NCI-H1694 (cell line): ENCODE measurements at places on chromosomes 5 and 9.

DNA sequence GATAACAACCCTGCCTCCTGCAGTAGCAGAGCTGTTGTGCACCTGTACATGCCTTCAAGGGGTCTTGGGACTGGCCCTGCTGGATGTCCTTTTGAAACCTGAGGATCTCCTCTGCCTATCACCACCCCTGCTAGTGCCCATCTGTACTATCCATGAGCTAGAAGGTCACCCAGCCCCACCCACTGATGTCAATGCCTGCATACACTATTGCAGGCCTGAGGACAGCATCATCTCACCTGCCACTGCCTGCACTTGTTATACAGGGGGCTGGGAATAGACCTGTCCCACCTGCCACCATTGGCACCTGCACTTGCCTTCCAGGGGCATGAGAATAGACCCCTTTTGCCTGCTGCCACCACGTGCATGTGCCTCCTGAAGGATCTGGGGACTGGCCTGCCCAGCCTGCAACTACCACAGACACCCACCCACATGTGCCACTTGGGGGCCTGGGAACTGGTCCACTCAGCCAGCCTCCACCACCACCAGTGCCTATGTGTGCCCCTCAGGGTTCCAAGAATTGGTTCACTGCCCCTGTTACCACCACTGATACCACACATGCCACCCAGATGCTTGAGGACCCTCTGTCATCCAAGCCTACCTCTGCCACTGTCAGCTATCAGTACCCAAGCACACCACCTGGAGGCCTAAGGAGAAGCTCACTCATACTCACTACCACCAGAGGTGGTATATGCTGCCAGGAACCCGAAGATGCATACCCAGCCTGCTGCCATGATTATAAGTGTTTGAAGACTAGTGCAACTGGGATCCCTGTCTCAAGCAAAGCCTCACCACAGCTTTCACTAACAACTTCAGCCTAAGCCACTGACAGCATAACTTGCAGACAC is 159.7 kb downstream of the SGCD start:
- no peak for DNase-seq

GRCh38 chr5:134099939-134100282 is 14.6 kb upstream of the TCF7 start:
- DNase-seq, result no peak

GRCh38 chr9:20490246-20490834 is 132.0 kb downstream of the MLLT3 start:
- no peak for DNase-seq

DNA sequence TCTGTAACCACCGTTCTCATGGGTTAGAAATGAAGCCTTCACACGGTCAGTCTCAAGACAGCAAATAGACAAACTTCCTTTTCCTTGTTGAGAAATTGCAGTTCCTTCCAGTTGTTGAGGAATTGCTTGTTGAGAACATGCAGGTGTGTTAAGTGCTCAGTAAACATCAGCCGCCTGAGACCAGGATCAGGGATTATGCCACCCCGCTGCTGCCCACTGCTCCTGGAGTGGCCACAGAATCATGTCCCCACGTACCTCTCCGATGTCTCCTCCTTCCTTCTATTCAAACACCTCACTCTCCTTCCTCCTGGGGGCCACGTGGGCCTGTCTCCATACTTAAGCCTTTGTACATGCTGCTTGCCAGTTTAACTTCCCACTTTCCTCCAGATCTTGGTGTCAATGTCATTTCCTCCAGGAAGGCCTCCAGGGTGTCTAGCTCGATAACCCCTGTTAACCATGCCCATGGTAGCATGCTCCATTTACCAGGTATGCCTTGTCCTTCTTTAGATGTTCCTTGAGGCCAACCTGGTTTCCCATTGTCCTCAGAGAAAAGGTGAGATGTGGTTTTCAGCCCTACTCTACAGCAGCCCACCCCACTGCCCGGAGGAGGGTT is 33.8 kb upstream of the RPL26L1 start:
- no peak for DNase-seq
